ENCODE measurements at places on chromosomes 6 and 20.

DNA sequence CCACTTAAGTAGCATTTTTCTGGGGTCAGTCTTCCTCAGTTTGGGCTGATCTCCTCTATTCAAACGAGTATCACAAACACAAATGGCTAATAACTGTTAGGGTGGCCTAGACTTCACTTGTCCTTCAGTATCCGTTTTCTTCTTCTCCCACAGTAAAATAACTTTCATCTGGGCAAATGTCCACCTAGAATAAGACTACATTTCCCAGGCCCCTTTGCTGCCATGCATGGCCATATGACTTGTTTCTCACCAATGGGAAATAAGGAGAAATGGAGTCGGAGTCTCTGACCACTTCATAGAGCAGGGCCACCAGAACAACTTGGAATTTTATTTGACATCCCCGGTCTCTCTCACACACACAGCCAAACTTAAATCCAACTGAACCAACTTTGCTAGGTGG is 51.4 kb downstream of the SULF2 start:
- no peak for ATAC-seq

GRCh38 chr20:47031004-47031403 is 136.4 kb downstream of the EYA2 start:
- no peak for ATAC-seq

DNA sequence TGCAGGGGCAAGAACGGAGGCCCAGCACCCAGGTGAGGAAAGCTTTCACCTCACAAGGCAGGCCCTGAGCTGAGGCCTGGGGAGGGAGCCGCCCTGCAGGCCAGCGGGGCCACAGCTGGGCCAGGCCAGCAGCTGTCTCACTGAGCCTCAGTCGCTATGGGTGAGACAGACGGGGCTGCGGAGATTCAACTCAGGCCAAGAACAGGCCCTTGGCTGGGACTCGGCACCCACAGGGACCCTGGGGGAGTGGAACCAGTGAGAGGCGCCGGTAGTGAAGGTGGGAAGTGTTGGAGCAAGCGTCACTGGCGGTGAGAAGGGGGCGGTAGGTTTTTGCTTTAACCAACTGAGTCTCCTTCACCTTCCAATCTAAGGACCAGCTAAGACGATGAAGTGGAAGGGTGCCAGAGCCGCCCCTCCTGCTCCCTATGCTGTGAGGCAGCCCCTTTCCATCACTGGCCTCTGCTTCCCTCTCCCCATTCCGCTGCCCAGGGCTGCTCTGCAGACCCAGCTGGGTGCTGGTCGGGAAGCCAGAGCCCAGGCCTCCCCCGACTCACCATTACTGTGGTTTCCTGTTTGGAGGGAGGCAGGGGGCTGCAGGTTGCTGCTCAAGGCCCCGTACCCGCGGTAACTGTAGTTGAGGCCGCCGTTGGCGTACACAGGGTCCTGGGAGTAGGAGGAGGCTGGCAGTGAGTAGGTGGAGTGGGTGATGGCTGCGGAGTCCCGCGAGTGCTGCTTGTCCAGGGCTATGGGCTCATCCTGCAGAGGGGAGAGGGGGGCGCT is 93.7 kb downstream of the ASXL1 start:
- no peak for ATAC-seq

GRCh38 chr6:139378882-139379341 is 4.5 kb upstream of the CITED2 start:
- no peak for ATAC-seq

DNA sequence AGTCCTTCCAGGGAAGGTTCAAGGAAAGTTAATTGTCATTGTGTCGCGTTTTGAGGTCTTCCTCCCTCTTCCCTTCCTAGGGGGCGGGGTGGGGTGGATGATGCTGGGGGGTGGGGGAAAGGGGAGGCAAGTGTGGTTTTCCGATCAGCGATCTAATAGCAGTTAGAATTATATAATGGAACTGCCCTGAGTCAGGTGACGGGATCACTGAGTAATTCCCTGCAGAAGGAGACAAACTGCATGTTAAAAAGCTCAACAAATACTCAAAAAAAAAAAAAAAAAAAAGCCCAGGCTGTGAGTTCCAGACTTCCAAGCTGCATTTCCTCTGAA is 240.4 kb downstream of the PHACTR1 start:
- ATAC-seq, result no peak

- ATAC-seq, result no peak
Observed at GRCh38 chr6:16961577-16961976, 140.3 kb upstream of the STMND1 start.

DNA sequence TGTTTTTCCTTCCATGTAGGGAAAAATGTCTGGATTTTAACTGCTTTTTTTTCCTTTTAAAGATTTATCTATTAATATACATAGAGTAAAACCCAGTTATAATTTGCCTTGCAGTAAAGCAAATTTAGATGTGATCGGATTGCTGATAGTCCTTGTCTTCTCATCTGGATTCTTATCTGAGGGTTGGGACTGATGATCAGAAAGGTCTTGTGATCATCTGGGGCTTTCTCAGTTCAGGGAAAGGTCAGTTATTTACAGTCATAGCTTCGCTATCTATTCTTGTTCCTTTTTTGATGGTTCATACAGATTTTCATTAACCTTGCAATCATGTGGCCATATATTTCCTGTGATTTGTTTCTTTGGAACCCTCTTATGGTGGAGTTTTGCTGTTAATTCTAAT is 63.8 kb upstream of the CLDN20 start:
- ATAC-seq, result no peak

DNA sequence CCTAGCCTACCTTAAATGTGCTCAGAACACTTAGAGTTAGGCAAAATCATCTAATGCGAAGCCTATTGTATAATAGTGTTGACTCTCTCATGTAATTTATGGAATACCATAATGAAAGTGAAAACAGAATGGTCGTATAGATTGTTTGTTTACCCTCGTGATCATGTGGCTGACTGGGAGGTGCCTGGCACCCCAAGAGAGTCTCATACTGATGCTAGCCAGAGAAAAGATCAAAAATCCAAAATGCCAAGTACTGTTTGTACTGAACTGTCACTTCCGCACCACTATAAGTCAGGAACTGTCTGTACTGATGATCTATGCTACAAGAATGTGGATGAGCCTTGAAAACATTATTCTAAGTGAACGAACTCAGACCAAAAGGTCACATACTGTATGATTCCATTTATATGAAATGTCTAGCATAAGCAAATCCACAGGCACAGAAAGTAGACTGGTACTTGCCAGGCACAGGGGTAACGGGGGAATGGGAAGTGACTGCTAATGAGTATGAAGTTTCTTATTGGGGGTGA is 22.4 kb downstream of the ZMYND8 start:
- ATAC-seq, result peak; percentile 86

DNA sequence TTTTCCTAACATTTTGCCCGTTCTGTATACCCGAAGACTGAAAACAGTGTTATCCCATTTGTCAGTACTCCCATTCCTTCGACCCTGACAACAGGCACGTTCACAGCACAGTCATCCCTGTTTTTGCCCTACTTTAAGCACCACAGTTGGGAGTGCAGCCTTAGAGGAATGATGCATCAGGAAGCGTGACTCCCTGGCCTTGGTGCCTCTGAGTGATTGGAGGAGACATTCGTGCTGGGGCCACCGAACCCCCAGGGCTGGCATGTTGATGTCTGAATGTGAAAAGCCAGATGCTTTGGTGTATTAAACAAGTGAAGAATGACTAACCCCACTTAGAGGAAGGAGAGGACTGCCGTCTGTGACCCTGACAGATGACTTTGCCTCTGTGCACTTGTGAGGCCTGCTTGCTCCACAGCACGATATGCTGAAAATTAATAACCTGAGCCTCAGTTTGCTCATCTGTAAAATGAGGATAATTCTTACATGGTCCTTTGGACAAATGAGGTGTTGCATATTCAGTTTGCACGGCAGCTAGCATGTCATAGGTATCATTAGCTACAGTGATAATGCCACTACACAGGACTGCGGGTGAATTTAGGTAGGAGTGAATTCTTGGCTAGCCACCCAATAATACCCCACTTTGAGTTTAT is 36.0 kb downstream of the STK35 start:
- ATAC-seq, result no peak

All from gastroesophageal sphincter (tissue), 4 donors.